ENCODE measurements at places on chromosomes 16 and 17. TPM values are rescaled to one million over a fixed set of nuclear protein-coding genes. Genes with fewer than 3 reads are reported as not detected.

The NEUROD2 gene
- not detected for total RNA-seq

The OSGIN1 gene
- total RNA-seq = 3.2 TPM

The SLC6A4 gene
- 0.20 TPM for total RNA-seq

The GSDMA gene
- total RNA-seq = not detected

The C16orf89 gene
- total RNA-seq = 13.9 TPM

The CCL13 gene
- total RNA-seq = 1.8 TPM

The BRICD5 gene
- total RNA-seq = 7.2 TPM

The GPR179 gene
- total RNA-seq = 0.05 TPM

The SEZ6L2 gene
- 0.17 TPM for total RNA-seq

The BTBD17 gene
- not detected for total RNA-seq

The RNF43 gene
- 3.7 TPM for total RNA-seq

The CCL22 gene
- total RNA-seq = not detected

The KRTAP16-1 gene
- not detected for total RNA-seq

The CDH13 gene
- total RNA-seq = 164 TPM

The NSMCE1 gene
- total RNA-seq = 38.2 TPM

The TCF25 gene
- total RNA-seq = 112 TPM

The APOH gene
- total RNA-seq = not detected

The NTN3 gene
- 0.18 TPM for total RNA-seq

The PYY gene
- not detected for total RNA-seq

The TAT gene
- not detected for total RNA-seq

The NDRG4 gene
- total RNA-seq = 743 TPM

The TMIGD1 gene
- total RNA-seq = not detected

The FADS6 gene
- total RNA-seq = not detected

The CBFA2T3 gene
- total RNA-seq = 5.6 TPM

The NPIPB6 gene
- not detected for total RNA-seq

The FSCN2 gene
- total RNA-seq = 0.72 TPM
